ENCODE measurements at places on chromosomes 6 and 20.

DNA sequence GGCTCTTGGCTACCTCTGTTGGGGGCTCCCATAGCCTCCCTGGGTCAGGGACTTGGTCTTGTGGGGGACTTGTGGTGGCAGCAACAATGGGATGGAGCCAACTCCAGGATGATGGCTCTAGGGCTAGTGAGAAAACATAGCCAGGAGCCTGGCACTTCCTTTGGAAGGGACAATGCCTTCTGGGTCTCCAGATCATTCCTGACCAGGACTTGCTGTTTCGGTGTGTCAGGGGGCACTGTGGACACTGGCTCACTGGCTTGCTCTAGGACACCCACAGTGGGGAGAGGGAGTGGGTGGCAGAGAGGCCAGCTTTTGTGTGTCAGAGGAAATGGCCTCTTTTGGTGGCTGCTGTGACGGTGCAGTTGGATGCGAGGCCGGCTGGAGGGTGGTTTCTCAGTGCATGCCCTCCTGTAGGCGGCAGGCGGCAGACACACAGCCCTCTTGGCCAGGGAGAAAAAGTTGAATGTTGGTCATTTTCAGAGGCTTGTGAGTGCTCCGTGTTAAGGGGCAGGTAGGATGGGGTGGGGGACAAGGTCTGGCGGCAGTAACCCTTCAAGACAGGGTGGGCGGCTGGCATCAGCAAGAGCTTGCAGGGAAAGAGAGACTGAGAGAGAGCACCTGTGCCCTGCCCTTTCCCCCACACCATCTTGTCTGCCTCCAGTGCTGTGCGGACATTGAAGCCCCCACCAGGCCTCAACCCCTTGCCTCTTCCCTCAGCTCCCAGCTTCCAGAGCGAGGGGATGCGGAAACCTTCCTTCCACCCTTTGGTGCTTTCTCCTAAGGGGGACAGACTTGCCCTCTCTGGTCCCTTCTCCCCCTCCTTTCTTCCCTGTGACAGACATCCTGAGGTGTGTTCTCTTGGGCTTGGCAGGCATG, 9.2 kb downstream of the VEGFA start:
- DNase-seq = no peak

DNA sequence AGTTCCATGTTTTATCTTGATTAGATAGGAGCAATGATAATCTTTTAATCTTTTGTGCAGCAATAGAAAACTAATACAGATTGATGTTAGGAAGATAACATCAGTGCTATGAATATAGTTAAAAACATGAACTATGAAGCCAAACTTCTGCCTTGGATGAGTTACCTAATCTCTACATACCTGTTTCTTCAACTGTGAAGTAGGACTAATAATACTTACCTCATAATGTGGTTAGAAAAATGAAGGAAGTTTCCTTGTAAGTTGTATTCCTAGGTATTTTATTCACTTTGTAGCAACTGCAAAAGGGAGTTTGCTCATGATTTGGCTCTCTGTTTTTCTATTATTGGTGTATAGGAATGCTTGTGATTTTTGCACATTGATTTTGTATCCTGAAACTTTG, 111.9 kb downstream of the FRK start:
- no peak for DNase-seq

GRCh38 chr6:124978451-124979293, 16.4 kb downstream of the RNF217 start:
- DNase-seq = no peak

GRCh38 chr6:54633601-54634000, 213.0 kb upstream of the FAM83B start:
- DNase-seq = no peak

DNA sequence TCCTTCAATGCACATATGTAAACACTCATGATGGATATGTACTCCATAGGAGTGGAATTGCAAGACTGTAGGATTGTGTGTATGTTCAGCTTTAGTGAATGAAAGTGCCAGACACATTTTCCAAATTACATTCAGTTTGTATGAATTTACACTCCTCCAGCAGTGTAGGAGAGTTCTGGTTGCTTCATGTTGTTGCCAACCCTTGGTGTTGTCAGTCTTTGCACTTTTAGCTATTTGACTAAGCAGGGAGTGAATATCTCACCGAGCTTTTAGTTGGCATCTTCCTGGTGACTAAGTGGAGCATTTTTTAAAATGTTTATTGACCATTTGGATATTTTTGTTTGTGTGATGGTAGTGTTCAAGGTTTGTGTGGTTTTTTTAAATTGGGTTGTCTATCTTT, 23.9 kb downstream of the NKX2-4 start:
- DNase-seq = no peak

DNA sequence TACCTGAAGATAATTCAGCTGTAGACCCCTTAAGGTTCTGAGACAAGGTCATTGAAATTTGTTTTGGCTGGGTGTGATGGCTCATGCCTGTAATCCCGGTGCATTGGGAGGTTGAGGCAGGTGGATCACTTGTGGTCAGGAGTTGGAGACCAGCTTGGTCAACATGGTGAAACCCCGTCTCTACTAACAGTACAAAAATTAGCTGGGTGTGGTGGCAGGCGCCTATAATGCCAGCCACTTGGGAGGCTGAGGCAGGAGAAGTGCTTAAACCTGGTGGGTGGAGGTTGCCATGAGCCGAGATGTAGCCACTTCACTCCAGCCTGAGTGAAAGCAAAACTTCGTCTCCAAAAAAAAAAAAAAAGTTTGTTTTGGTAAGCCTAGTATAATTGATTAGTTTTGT, 11.0 kb downstream of the SRSF3 start:
- no peak for DNase-seq

- DNase-seq = no peak
Measured at GRCh38 chr6:125752773-125753172, 3.3 kb downstream of the HEY2 start.

DNA sequence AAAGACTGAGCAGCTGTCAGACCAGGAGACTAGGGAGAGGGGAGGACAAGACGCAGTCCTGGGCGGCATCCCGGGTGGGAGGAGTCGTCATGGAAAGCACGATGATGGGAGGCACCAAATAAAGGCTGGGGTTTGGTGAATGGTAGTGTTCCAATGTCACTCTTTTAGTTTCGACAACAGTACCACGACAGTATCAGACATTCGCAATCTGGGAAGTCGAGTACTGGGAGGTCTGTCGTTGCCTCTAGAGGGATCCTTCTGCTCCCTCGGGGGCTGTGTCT, 32.1 kb downstream of the PSMG4 start:
- no peak for DNase-seq

GRCh38 chr20:62054451-62054953, 11.2 kb downstream of the TAF4 start:
- no peak for DNase-seq

DNA sequence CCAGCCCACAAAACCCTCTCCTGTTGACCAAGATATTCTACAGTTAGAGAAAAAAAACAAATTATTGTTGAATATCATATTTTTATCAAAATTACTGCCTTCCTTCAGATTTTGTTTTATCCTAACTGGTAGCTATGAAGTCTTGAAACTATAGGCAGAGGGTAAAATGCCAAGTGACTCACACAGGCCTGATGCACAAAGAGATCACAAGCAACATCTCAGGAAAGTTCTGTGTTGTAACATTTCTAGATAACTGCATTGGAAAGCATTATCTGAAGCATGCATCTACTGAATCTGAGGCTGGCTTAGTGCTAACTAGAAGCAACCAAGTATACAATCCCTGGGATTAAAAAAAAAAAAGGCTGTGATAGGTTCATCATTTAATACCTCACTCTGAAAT, 134.2 kb downstream of the PKHD1 start:
- no peak for DNase-seq

GRCh38 chr6:80437801-80438200, 331.3 kb downstream of the BCKDHB start:
- DNase-seq = no peak

- no peak for DNase-seq
Measured at GRCh38 chr20:46651091-46651962, at the start of gene SLC13A3. Gene SLC13A3, minus strand, starts transcription at chr20:46651459. Its CDS starts 38 bp downstream, at chr20:46651421.

- DNase-seq = no peak
Measured at GRCh38 chr20:63246490-63247288, 7.6 kb downstream of the NKAIN4 start.

- no peak for DNase-seq
Measured at GRCh38 chr6:148064406-148065134, 278.1 kb upstream of the SASH1 start.

DNA sequence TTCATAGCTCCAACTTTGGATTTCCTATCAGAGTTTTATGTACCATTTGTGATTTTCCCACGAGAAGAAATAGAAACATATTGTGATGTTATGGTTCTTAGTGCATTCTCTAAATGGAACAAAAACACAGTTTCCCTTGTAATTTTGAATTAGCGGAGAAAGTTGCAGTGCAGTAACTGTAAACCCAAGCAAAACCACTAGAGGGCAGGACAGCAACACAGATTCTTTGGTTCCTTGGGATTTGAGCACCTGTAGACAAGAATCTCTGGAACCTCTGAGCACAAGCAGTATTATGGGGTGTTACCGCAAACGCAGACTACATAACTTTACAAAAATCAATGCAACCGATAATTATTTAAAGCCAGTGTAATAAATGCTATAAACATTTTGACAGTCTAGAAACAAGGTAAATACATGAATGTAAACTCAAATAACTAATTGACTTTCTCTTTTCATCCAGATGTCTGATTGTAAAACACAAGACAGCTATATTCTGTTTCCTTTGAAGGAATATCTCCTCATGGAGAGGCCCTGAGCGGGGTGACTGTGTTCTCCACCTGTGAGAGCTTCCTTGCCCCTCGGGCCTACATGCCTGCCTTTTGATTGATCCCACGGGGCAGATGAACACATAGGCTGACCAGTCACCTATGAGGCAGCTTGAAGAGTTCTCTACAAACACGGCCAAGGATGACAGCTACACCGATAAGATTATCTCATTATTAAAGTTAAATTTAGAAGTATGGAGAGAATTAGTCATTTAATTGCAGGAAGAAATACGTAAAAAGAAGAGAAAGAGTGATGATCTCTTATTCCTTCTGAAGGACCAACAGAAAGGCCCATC, 67.5 kb upstream of the COL21A1 start:
- DNase-seq = no peak

DNA sequence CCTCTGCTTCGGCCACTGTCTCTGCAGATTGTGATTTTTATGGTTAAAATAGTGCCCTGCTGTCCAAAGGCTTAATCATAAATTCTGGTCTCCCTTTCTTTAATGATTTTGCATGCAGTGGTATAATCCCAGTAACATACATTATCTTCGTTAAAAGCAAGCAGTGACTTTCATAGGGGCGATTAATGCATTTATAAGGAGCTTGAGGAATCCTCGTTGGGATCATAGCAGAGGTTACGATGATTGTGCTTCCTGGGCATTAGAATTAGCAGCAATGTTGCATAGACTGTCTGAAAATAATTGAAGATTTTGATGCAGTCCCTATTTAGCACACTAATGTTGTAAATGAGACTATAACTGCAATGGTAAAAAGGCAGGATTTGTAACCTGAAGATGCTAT, 181.3 kb downstream of the PRL start:
- no peak for DNase-seq

GRCh38 chr6:108966855-108967755, 118.9 kb downstream of the ARMC2 start:
- DNase-seq = no peak

- DNase-seq = no peak
Measured at GRCh38 chr6:167567142-167568033, 242.5 kb downstream of the TTLL2 start.

GRCh38 chr6:167349631-167350274, 24.9 kb downstream of the TTLL2 start:
- no peak for DNase-seq

DNA sequence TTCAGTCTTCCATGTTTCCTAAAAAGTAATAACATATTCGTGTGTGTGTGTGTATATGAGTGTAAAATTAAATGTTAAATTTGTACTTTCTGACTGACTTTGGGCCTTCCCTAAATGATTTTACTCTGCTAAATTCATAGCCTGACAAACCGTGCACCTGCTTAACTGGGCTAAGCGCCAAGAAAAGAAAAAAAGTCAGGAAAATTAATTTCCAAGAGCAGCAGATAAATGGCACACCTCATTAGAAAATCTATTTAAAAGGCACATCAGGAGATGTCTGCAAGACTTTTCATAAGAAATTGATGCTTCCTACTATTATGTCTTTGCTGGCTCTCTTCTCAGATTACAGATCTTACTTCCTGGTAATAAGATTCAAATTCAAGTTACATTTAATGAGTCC, 72.4 kb downstream of the TRDN start:
- no peak for DNase-seq

DNA sequence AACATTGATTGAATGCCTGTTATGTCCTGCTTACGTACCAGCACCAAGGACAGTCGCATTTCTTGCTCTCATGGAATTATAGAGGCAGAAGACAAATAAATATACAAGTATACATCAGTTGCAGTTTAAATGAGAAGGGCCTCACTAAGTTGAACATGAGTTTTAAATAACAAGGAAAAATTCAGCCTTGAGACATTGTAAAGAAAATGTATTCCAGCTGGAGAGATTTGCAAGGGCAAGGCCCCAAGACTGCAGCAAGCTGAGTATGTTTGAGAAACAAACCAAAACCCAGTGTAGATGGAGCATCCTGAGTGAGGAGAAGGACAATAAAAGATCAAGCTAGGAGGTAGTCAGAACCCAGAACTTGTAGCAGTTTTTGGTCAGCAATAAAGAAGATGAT, 123.2 kb upstream of the BMP5 start:
- DNase-seq = no peak

GRCh38 chr20:61482056-61482887, 230.2 kb downstream of the CDH4 start:
- no peak for DNase-seq

- DNase-seq = no peak
Measured at GRCh38 chr6:134949927-134950326, at the start of gene ALDH8A1. Gene ALDH8A1, minus strand, starts transcription at chr6:134950101. Its CDS starts 48 bp downstream, at chr6:134950053.

- DNase-seq = no peak
Measured at GRCh38 chr6:164477790-164478189, 831.6 kb downstream of the C6orf118 start.

- peak; percentile 28 for DNase-seq
Measured at GRCh38 chr20:22312744-22313346, 271.5 kb downstream of the FOXA2 start.

DNA sequence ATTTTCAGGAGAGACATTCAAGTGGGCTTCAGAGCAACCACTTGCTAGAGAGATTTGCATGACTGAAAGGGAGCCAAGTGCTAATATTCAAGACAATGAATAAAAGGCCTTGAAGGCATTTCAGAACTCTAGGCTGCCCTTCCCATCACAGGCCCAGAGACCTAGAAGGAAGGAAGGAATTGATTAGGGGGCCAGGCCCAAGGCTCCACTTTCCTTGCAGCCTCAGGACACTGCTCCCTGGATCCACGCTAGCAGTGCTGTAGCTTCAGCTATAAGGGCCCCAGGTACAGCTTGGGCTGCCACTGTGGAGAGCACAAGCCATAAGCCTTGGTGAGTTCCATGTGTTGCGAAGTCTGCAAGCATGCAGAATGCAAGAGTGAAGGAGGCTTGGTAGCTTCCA, 731.9 kb upstream of the FLRT3 start:
- no peak for DNase-seq

DNA sequence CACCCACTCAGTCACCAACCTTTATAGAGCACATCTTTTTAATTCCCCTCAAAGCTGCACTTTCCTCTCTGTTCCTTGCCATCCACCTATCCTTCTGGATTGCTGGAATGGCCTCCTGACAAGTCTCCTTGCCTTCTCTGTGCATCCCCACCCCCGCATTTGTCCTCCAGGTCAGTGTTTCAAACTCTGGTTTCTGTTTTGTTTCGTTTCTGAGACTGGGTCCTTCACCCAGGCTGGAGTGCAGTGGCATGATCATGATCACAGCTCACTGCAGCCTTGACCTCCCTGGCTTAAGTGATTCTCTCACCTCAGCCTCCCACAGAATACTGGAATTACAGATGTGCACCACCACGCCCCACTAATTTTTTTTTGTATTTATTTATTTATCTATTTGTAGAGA, 96.2 kb downstream of the PLCB1 start:
- DNase-seq = no peak

GRCh38 chr6:113331021-113331420, 526.1 kb upstream of the MARCKS start:
- DNase-seq = no peak
